ENCODE measurements at places on chromosomes 7 and 10. TPM values are rescaled to one million over a fixed set of nuclear protein-coding genes. Genes with fewer than 3 reads are reported as not detected.

The PTPRN2 gene
- total RNA-seq: not detected

The SUGCT gene
- total RNA-seq: 14.6 TPM

The TUBB8 gene
- total RNA-seq: not detected

The IGFBP3 gene
- 46.4 TPM for total RNA-seq

The WNT2 gene
- not detected for total RNA-seq

The GRK5 gene
- 4.2 TPM for total RNA-seq

The RAMP3 gene
- total RNA-seq: not detected

The STOX1 gene
- 1.8 TPM for total RNA-seq

The PAPSS2 gene
- total RNA-seq: 71.8 TPM

The HTR7 gene
- total RNA-seq: 1.6 TPM

The CARD11 gene
- not detected for total RNA-seq

The CDHR3 gene
- 3.1 TPM for total RNA-seq

The HMX2 gene
- total RNA-seq: not detected

The RBM28 gene
- total RNA-seq: 52.7 TPM

- no peak for DNase-seq
Observed at GRCh38 chr10:27312854-27313253, 72.3 kb upstream of the ACBD5 start.

- DNase-seq: no peak
Observed at GRCh38 chr10:124560377-124561105, 98.9 kb downstream of the LHPP start.

GRCh38 chr10:35458500-35459448 is 122.5 kb downstream of the CCNY start:
- DNase-seq: no peak

GRCh38 chr7:150974468-150975391 is 3.4 kb downstream of the KCNH2 start:
- DNase-seq: peak; percentile 48

- peak; percentile 40 for DNase-seq
Observed at GRCh38 chr7:112202816-112203215, 3.4 kb downstream of the DOCK4 start.

DNA sequence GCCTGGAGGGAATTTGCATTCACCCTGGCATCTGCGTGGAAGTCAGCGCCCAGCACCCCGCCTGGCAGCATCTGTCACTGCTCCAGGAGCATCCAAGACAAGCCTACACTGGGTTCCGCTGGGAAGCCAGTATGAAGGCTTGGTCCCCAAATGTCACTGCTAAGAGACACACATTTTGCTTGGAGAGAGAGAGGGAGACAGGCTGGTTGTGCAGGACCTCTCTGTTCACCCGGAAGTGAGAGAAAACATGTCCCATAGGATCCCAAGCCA is 119.5 kb downstream of the SEC23IP start:
- DNase-seq: no peak

DNA sequence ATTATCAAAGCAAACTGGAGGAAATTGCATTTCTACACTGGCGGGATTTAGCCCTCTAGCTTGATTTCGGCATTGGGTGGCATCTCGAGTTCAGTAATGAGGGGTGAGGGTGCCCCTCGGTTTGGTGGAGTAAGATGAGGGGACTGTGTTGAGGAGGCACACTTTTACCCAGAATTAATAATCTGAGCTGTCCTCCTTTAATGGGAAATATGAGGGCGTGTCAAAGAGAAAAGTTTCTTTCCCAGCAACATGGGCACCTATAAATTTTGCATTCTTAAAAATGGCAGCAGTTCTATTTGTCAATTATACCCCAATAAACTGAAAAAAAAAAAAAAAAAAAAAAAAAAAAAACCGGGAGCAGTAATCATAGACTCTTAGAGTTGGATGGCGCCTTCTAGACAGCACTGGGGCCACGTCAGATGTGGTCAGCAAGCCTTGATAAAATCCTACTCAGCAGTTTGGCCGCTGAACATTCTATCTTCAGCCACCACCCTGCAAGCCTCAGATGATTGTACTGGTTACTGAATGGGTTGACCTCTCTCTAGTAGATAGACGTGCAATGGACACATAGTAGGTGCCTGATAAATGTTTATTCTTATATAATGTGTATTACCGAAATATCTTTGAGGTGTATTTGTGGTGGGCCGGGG is 931 bp downstream of the PAPSS2 start:
- peak; percentile 67 for DNase-seq

- peak; percentile 10 for DNase-seq
Observed at GRCh38 chr10:123642697-123643096, 23.5 kb upstream of the GPR26 start.

- DNase-seq: no peak
Observed at GRCh38 chr7:70325509-70326101, 727.3 kb downstream of the AUTS2 start.

GRCh38 chr7:132406039-132406438 is 170.2 kb downstream of the PLXNA4 start:
- DNase-seq: no peak

GRCh38 chr10:102406815-102407214 is 11.3 kb downstream of the NFKB2 start:
- no peak for DNase-seq

- DNase-seq: no peak
Observed at GRCh38 chr7:98323597-98324322, 42.3 kb downstream of the BRI3 start.

- DNase-seq: no peak
Observed at GRCh38 chr10:92691591-92692079, 1.9 kb downstream of the HHEX start.

GRCh38 chr7:81527651-81528050 is 242.2 kb downstream of the HGF start:
- peak; percentile 63 for DNase-seq

DNA sequence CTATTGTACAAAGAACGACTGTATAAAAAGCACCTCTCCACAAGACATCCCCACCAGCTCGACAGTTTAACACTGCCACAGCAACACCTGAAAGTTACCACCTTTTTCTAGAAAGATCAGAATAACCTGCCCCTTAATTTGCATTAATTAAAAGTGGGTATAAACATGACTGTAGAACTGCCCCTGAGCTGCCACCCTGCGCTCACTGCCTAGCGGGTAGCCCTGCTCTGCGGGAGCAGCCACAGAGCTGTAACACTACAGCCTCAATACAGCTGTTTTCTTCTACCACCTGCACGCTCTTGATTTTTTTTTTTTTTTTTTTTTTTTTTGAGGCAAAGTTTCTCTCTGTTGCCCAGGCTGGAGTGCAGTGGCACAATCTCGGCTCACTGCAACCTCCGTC is 140.9 kb downstream of the PARD3 start:
- no peak for DNase-seq

DNA sequence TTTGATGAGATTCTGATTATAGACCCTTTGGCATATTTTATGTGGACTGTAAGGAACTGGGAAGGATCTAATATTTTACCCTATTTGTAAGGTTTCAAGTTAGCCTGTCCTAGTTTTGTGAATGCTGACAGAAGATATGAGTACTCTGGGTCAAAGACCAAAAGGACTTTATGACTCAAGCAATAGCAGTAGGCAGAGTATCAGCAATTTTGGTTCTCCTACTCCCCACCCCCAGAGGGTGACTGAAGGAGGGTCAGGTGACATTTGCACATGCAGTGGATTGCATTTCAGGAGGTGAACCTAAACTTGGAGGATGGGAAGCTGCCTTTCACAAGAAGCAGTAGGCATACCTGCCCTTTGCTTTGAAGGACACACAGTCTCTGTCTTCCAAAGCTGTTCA is 84.0 kb upstream of the KLF6 start:
- no peak for DNase-seq

DNA sequence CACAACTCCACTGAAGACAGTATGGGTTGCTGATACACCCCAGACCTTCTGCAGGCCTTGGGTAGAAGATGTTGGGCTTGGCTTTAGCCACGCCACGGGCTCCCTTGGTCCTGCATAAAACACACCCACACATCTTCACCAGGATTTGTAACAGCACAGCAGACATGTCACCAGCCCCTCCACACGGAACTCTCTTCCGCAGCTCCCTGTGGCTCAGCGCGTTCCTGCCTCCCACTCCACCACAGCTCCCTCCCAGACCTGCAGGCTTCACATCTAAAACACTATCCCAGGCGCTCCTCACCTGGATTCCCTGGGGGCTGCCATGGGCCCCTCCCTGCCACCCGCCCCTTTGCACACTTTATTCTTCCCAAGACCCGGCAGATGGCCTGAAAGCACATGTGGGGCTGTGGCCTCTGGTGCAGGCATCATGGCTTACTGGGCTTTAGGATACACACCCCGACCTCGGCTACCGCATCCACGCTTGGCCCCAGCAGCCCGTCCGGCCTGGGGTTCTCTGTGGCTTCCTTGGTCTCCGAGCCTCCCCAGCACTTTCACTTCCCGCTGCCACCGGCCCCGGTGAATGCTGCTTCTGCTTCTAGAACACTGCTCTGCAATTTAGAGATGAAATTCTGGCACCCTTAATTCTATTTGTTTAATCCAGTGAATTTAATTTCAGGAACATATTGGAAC is 432.9 kb downstream of the DNAJB6 start:
- DNase-seq: no peak

GRCh38 chr10:120738658-120739057 is 112.5 kb upstream of the WDR11 start:
- DNase-seq: no peak

DNA sequence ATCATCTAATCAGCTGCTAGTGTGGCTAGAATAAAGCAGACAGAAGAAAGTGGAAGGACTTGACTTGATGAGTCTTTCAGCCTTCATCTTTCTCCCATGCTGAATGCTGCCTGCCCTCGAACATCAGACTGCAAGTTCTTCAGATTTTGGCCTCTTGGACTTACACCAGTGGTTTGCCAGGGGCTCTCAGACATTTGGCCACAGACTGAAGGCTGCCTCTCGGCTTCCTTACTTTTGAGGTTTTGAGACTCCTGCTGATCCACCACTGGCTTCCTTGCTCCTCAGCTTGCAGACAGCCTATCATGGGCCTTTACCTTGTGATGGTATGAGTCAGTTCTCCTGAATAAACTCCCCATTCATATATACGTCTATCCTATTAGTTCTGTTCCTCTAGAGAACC is 26.0 kb downstream of the PLPP4 start:
- DNase-seq: no peak

DNA sequence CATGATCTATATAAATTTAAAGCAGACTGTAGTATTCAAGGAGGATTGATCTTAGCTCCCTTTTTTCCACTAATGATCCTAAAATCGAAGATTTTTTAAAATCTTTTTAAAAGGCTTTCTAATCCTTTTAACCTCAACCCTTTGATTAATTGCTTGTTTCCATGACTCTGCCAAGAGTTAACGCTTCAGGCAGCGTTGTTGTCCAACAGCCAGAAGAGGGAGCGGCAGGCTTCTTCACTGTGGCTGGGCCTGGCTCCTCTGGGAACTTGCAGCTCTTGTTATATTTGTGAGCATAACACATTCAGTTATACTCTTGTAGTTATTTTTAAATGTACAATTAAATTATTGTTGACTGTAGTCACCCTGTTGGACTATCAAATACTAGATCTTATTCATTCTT is 26.3 kb downstream of the CRCP start:
- peak; percentile 67 for DNase-seq

- DNase-seq: no peak
Observed at GRCh38 chr7:3143869-3144775, 100.5 kb upstream of the CARD11 start.

DNA sequence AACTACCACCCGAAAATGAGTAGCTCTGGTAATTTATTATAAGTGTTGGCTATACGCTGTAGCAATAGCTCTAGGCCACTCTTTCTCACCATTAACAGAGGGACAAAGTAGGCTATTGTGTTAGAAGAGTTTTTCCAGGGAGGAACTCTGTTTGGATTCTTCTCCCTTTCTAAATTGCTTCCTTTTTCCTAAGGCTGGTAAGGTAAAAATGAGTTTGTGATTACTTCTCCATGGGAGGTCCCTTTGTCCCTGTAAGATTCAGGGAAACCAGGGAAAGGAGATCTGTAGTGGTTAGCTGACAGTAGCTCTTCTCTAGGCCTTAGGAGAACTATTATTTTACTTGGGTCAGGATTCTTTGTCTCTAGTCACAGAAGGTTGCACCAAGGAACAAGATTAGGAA is 23.2 kb upstream of the SEMA3E start:
- DNase-seq: peak; percentile 86

DNA sequence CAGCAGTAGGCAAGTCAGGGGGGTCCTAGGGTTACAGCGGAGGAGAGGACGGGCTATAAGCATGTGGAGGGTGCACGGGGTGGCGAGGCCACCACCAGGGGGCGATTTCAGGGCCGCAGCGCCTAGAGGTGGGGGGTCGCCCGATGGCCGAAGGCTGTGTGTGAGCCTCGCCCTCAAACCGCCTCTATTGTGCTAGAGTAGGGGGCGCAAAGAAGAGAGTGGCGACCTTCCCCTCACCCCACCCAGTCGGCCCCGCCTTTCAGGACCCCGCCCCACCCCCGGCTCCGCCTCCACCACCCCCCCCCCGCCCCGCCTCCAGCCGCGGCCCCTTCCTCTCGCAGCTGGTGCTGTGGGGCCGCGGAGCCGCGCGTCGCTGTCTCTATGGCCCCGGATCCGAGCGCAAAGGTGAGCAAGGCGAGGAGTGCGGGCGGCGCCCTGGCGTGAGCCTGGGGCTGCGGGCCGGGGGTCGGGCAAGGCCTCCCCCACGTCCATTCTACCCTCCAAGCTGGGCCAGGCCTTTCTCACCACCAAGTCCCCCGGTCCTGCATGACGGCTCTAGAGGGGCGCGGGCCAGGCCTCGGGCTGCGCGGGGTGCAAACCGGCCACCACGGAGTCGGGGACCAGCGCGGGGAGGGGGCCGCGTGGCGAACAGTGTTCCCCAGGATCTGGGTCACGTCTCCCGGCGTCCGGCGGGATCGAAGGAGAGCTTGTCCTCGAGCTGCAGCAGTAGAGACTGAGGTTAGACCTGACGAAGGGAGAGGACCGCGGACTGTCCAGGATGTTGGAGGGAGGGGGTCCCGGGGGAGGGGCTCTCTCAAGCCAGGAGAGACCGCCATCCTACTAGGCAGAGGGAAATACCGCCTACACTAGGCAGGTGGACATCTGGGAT is at the start of gene SEMA4G:
Gene SEMA4G, plus strand, starts transcription at position 318 of the 889 bp plus-strand sequence. CDS start 3,409 bp downstream, outside the sequence.
- DNase-seq: peak; percentile 21

GRCh38 chr7:71488308-71488707 is 356.4 kb downstream of the GALNT17 start:
- peak; percentile 42 for DNase-seq

GRCh38 chr10:126425032-126425431 is 36.8 kb upstream of the ADAM12 start:
- DNase-seq: no peak
